Ascending aorta (tissue), 2 donors: ENCODE measurements at places on chromosomes 16 and 17.

DNA sequence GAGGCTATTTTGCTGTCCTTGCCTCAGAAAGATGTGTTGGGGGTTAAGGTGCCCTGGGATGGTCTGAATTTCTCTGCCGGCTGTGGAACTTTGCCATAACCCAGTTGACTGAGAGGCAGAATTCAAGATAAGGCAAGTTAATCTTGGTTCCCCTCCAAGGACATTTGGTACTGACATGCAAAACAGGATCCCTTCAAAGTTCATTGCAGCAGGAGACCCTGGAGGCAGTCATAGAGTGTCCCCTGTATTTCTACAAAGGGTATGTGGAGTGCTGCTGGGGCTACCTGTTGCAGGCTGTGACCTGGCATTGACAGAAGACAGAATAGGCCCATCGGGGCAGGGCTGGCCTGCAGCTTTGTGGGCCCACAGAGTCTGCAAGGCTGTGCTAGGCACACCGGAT, 135.6 kb upstream of the IRX3 start:
- no peak for DNase-seq

DNA sequence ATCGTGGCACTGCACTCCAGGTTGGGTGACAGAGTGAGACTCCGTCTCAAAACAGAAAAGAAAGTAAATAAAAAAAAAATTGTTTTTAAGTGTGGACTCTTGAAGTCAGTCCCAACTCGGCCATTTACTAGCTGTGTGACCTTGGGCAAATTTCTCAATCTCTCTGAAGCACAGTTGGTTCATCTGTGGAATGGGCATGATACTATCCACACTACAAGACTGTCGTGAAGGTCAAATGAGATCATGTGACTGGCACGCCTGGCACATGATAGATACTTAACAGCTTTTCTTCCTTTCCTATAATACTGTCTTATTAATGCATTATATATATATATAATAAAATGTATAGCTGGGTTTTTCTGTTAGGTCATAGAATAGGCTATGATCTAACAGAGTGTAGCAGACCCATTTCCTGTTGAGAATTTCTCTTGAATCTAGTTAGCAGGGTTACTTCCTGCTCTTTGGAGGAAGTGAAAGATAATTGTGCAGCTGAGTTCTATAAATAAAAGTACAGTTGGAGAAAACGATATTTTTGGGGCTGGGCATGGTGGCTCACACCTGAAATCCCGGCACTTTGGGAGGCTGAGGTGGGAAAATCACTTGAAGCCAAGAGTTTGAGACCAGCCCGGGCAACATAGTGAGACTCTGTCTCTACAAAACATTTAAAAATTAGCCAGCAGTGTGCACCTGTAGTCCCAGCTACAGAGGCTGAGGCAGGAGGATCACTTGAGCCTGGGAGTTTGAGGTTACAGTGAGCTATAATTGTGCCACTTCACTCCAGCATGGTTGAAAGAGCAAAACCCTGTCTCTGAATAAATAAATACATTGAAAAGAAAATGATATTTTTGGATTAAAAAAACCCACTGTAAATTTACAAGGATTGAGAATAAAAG, 7.3 kb downstream of the MILR1 start:
- no peak for DNase-seq

GRCh38 chr16:24430954-24431760, 108.2 kb upstream of the RBBP6 start:
- DNase-seq, result no peak

GRCh38 chr16:48276102-48276501, 28.8 kb upstream of the ABCC11 start:
- DNase-seq, result no peak

GRCh38 chr17:2025220-2025621, at the start of gene RTN4RL1:
Gene RTN4RL1, minus strand, starts transcription at chr17:2025334. Its CDS starts 469 bp downstream, at chr17:2024865.
- DNase-seq, result peak; percentile 78

DNA sequence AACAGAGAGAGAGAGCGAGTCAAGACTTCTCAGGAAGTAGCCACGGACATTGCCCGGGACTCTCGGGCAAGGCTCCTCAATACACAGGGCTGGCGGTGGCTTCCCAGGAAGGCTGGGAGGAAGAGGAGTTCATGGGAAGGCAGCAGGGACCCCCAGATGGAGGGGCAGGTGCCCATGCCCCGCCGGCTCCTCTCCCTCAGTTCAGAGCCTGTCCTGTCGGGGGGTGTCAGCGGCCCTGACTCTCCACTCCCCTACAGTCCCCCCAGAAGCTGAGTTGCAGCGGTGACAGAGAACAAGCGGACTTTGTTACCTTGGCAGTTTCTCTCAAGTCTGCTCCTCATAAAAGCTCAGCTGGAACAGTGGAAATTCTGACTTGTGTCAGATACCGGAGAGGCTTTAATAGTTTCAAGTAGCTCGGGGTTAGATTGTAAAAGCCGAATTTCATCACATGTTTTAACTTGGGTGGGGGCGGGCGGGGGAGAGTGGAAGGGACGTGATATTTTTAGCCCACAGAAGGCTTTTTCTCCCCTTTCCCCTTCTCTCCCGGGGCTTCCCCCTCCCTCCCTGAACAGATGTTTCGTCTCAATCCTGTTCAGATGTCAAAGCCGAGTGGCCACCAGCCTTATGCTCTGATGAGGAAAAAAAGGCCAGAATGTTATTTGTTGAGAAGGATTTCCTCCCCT, 65.2 kb downstream of the NKD1 start:
- DNase-seq, result no peak

- no peak for DNase-seq
Measured at GRCh38 chr16:62876133-62876532, 839.9 kb upstream of the CDH8 start.
